ENCODE measurements at places on chromosomes 5 and 9.

DNA sequence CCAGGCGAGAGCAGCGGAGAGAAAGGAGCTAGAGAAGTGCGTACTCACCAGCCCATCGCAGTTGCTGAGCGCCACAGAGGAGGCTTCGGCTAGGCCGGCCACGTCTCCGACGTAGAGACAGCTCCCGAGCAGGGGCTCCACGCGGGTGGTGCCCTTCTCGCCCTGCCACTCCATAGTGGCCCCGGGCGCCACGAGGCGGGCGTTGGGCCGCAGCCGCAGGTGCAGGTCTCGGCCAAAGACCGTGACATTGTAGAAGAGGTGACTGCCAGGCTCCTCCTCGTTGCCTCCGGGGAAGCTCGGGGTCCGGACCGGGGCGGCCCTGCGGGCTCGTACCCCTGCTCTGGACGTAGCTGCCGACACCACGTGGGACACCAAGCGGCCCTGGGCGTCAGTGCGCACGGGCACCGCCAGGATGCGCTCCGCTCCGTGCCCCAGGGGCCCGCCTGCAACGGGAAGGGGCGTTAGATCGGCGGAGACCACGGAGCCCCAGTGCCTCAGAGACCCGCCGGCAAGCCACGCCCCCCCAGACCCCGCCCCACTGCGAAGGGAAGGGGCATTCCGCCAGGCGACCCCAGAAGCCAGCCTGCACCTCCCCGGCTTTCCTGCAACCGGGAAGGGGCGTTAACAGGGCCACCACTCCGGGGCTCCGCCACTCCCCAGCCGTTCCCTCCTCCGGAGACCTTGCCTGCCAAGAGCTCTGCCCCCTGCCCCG lies 1.4 kb downstream of the ADAMTS2 start:
- no peak for DNase-seq

GRCh38 chr9:135281791-135282737 lies 194.6 kb downstream of the OLFM1 start:
- no peak for DNase-seq

DNA sequence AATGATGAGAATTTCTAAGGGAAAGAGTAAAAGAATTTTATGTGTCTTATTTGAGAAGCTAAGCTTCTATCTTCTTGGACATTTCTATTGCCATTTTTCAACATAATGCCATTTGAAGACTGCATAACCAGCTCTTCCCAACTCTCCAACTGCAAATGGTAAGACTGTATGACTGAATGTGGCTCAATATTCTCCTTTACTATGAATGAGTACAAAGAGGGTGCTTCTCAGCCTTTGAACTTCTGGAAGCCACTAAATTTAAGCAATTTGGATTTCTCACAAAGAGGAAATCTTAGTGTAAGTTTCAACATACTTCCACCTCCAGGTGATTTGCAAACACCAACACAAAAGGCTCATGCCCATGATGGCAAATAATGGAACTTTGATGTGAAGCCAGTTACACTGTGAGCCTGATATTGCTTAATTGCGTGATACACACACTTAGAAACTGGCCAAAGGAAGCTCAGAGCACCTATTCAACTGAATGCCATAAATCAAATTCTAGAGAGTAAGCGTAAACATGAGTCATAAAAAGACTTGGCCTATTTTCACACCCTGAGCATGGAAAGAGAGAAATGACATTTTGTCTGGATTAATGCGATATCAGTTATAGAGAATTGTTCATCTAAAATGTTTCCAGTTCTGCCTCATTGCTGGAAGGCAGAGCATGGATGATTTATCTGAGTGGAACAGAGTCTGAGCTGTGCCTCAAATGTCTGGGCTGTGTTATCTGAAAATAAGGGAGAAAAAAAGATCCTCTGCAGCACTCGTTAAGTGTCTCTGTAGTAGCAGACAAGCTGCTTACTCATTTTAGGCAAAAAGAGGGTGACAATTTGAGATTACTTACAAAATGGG lies 145.3 kb downstream of the PLK2 start:
- DNase-seq = no peak

DNA sequence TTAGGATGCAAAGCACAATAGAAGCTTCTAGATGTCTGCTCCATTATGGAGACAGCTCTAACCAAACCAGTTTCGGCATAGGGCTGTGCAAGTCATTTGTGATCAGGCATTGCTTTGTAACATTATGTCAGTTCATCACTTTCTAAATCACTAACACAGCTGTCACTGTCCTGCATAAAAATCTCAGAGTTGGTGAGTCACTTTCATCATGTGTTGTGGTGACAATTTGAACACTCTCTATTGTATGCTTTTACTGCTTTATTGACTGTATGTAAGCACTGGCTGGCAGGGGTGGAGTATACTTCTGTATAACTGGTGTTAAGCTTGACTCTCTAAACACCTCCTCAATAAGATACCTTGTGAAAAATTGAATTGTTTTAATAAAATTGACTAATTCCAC lies 77.9 kb downstream of the SLCO4C1 start:
- DNase-seq = no peak

DNA sequence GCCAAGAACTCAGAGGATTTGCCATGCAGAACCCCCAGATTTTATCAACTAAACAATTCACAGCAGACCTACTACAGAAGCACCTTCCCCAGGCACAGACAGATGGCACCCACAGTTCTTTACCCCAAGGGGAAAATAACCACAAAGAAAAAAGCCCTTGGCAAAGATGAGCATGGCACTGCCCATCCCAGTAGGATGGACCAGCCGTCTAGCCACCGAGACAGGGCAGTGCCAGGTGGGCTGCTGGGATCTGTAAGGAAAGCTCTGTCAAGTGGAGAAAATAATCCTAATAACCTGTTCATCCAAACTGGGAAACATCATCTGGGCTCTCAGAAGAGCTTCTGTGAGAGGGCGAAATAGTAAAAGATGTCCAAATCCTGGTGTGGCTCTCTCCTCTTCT lies 130.0 kb downstream of the COL23A1 start:
- no peak for DNase-seq

DNA sequence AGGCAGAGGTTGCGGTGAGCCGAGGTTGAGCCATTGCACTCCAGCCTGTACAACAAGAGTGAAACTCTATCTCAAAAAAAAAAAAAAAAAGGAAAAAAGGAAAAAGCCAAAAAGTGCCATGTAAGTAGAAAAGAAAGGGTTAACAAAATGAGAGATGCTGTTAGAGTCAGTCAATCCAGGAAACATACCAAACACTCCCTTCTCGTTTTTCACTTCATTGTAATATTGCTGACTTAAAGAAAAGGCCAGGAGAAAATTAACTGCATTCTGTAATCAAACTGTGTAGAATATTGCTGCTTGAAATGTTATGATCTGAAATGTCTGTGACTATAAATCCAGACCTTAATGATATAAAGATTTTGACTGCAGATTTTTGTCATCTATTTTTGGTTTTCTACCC lies 379.1 kb downstream of the ENC1 start:
- DNase-seq = no peak

DNA sequence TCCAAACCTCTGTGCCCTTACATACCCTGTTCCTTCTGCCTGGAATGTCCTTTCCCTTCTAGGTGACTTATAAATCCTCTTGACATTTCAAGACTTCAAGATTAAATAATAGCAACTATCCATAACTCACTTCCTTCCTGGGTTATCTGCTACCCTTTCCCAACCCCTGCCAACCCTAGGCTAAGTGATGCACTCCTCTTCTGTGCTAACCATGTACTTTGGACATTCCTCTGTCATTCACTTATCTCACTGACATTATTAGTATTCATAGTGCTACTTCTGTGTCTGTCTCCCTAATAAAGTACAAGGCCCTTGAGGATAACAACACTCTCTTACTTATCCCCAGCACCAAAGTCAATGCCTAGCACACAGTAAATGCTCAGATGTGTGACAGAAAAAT lies 307.1 kb downstream of the ENC1 start:
- no peak for DNase-seq

- DNase-seq = no peak
These were observed 11.7 kb downstream of the KCNV2 start for GRCh38 chr9:2729003-2729402.

GRCh38 chr9:68648971-68649370 lies 56.1 kb upstream of the PIP5K1B start:
- DNase-seq = no peak

GRCh38 chr9:116230051-116230632 lies 76.6 kb downstream of the PAPPA start:
- DNase-seq = no peak

GRCh38 chr9:122232796-122233306 lies 4.1 kb upstream of the LHX6 start:
- no peak for DNase-seq

DNA sequence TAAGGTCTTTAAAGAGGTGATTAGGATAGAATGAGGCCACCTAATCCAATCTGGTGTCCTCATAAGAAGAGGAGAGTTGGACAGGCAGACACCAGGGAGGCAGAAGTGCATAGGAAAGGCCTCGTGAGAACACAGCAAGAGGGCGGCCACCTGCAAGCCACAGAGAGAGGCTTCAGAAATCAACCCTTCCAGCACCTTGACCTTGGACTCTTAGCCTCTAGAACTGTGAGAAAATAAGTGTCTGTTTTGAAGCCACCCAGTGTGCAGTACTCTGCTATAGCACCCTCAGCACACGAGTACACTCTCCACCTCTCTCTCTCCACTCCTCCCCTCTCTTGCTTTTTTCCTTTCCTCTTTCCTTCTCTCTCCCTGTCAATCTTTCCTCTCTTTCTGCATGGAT lies 26.8 kb downstream of the NIPAL4 start:
- no peak for DNase-seq

DNA sequence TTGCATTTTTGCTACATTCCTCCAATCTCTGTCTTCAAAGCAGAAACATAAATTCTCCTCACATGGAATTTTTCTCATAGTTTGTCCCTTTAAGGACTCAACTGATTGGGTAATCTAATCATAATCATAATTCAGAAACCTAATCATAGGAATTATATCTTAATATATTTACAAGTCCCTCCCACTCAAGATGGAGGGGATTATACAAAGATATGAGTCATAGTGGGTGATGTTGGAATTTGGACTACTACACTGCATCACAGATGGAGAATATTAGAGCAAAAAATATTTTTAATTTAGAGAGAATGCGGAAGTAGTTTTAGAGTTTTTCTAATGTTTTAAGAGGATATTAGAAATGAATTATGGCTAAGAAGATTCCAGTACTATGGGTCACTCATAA lies 1034.0 kb downstream of the DTWD2 start:
- no peak for DNase-seq

- DNase-seq = no peak
These were observed 33.4 kb upstream of the CTNNA1 start for GRCh38 chr5:138719811-138720210.

DNA sequence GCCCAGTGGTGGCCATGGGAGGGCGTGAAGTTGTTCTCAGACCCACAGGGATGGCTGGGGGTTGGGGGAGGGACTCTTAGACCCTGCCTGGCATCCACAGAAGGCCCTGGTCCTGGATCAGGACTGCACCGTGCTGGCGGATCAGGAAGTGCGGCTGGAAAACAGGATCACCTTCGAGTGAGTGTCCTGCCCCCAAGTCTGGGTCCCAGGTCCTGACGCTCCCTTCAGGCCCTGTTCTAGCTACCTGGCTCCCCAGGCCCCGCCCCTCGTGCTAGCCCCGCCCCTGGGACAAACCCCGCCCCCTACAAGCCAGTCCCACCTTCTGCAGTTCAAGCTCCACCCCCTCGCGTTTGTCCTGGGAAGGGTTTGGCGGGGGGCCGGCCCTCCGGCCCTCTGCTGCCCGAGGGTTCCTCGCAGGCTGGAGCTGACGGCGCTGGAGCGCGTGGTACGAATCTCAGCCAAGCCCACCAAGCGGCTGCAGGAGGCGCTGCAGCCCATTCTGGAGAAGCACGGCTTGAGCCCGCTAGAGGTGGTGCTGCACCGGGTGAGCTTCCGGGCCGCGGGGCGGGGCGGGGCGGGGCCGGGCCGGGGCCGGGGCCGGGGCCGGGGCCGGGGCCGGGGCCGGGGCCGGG lies 12.9 kb downstream of the RGS14 start:
- DNase-seq = peak; percentile 46

GRCh38 chr9:34346873-34347799 lies 17.8 kb downstream of the NUDT2 start:
- DNase-seq = no peak

- DNase-seq = no peak
These were observed 19.9 kb downstream of the MGAT1 start for GRCh38 chr5:180782748-180783147.

DNA sequence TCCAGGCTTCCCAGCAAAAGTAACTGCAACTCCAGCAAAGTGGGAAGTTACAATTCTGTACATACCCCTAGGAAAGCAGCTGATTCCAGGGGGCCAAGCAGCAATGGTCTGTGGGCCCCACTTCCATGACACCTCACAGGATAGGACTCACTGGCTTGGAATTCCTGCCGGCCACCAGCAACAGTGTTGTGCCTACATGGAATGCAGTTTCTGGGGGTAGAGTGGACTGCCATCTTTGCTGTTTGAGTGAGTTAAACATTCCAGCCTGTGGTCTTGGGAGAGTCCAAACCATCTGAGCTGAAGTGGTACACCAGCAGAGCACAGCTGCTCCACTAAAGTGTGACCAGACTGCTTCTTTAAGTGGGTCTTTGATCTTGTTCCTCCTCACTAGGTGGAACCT lies 13.4 kb upstream of the FBN2 start:
- no peak for DNase-seq

GRCh38 chr9:9565700-9566099 lies 1047.1 kb downstream of the PTPRD start:
- no peak for DNase-seq

DNA sequence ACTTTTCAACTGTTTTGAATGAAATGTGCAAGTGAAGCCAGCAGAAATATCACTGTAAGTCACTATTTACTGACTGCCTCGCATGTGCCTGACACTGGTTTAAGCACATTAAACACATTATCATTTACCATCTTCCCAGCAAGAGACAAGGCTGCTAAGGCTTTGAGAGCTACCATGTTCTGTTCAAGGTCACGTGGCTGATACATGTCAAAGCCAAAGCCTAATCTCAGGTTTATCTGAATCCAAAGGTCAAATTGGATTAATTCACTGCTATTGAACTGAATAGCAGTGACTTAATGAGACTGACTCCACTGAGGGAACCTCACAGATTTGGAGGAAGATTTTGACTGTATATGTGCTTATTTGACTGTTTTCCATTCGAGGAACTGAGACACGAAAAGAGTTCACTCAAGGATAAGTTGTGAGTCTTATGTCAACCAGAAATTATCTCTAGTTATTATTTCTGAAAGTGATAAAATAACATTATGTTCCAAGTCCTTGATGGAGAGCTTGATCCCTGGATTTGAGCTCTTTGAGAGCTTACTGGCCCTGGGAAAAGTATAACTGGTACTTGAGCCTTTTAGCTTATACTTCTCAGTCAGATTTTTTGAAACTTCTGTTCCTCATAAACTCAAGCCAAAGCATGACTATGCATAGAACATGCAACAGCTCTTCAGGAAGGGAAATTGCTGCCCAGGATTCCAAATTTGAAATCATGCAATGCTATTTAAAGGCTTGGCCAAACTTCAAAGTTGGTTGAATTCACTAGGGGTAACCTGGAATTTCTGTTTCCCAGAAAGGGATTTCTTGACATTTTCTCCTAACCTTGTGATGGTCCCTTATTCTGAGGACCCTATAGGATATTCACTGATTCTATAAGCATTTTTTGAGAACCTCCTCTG lies 23.4 kb upstream of the ARHGAP26 start:
- DNase-seq = no peak

- no peak for DNase-seq
These were observed 76.3 kb downstream of the SCAI start for GRCh38 chr9:125066839-125067619.
